ENCODE measurements at places on chromosomes 5 and 9.

DNA sequence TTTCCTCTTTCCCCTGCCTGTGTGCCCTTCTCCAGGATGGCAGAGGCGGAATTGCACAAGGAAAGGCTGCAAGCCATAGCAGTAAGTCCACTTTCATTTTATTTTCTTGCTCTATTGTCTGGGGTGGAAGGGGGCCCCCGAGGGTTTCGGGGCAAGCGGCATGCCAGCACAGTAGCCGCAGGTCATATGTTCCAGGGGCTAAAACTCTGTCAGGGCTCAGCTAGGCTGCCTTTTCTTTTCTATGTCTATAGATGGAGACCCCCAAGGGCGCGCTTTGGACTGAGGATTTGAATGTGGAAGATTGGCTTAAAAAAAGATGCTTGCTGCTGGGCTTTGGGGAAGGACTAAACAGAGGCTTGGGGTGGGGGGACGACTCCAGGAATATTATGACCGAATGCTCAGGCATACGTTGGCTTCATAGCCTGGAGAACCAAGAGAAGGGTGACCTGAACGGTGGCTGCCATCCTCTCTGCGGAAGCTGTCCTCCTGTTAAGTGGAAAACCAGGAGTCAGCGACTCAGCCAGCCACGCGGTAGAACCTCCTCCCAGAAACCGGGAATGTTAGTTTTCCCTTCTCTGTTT, 545 bp downstream of the PALM2AKAP2 start:
- no peak for DNase-seq

DNA sequence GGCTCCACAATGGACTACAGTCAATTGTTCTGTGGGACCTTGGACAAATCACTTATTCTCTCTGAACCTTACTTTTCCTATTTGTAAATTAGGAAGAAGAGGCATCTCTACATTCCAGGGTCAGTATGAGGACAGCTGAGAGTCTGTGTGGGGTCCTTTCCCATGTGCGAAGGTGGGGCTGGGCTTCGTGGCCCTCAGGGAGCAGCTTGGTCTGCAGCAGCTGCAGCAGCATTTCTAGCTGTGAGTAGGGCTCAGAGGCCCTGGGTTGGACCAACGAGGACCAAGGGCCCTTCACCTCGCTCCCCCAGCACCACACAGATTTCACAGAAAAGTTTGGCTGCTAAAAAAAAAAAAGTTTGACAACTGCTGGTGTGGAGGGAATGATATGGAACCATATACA, 9.4 kb upstream of the DDX41 start:
- DNase-seq = no peak

DNA sequence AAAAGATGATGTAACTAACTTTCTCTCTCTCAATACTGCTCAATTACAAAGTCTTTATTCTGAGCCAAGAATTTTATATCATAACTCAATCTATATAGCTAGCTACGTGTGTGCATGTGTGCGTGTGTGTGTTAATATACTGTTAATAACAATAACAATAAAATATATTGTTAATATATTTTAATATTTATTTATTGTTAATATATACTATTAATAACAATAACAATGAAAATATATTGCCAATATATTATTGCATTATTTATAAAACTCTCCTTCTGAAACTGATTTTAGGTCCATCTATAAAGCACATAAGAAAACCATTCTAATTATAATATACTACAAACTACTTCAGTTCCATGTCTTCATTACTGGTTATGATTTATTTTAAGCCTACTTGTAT, 60.6 kb downstream of the RASEF start:
- DNase-seq = no peak

DNA sequence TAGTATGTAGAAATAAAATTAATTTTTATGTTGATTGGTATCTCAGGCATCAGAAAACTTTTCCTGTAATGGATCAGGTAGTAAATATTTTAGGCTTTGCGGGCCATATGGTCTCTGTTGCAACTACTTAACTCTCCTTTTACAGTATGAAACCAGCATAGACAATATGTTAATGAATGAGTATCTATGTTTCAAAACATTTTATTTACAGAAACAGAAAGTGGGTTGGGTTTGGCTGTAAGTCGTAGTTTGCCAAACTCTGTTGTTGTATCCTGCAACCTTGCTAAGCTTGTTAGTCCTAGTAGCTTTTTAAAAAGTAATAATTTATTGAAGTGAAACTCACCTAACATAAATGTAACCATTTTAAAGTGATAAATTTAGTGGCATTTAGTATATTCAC, 132.1 kb downstream of the NR3C1 start:
- DNase-seq = no peak

DNA sequence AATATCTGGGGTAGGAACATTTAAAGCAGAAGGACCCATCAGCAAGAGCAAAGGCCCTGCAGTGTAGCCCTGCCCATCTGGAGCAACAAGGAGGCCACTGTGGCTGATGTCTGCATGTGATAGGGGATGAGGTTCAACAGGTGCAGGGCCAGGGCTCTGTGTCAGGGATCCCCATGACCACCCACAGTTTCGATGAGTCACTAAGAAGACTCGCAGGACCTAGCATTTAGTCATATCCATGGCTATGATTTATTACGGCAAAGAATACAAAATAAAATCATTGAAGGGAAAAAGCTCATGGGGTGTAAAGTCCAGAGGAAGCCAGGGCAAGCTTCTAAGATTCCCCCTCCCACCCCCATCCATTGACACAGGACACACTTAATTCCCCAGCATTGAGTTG, 188.6 kb downstream of the ADGRV1 start:
- DNase-seq = no peak

DNA sequence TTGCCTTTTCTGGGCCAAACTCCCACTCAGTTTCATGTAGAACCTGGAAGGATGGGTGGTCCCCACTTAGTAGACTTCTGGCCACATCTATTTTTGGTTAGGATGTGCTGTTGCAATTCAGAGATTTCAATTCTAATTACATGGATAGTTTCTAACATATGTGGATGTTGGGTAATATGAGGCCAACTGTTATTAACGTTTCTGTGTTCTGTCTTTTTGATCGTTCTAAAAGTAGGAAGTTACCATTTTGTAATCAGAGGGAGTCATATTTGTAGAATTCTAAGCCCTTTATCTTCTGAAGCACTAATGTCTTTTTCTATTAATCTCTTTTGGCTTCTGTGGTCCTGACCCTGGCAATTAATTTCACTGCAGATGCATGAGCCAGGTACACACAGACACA, 141.6 kb upstream of the SPEF2 start:
- DNase-seq = no peak

- DNase-seq = no peak
Observed at GRCh38 chr5:114427204-114427603, 65.3 kb downstream of the KCNN2 start.

DNA sequence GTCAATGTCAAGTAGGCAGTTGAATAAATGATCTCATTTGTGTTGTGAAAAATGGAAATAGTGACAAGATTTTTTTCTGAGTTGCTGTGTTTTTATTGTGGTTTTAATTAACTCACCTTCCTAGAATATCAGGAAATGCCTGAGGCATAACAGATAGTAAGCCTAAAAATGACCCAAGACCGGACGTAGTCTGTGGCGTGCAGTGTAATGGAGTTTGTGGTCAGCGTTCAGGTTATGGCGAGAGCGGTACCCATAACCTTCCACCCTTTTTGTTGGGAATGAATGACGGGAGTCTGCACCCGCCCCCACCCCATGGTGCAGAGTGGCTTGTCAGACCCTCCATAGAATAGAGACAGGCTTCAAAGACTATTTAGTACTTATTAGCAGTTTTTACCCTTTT, 119.3 kb downstream of the GALNT10 start:
- no peak for DNase-seq

GRCh38 chr5:162434281-162434680, 366.7 kb downstream of the GABRG2 start:
- DNase-seq = no peak

- DNase-seq = no peak
Observed at GRCh38 chr5:17888155-17888554, 253.9 kb downstream of the TAF11L14 start.

GRCh38 chr9:87708986-87709728, 16.8 kb upstream of the CTSL start:
- DNase-seq = no peak

GRCh38 chr5:10275460-10275859, 25.4 kb downstream of the CCT5 start:
- DNase-seq = no peak

GRCh38 chr9:37184905-37185867, 64.8 kb downstream of the ZCCHC7 start:
- no peak for DNase-seq

GRCh38 chr5:159156426-159157238, 52.7 kb downstream of the RNF145 start:
- no peak for DNase-seq

DNA sequence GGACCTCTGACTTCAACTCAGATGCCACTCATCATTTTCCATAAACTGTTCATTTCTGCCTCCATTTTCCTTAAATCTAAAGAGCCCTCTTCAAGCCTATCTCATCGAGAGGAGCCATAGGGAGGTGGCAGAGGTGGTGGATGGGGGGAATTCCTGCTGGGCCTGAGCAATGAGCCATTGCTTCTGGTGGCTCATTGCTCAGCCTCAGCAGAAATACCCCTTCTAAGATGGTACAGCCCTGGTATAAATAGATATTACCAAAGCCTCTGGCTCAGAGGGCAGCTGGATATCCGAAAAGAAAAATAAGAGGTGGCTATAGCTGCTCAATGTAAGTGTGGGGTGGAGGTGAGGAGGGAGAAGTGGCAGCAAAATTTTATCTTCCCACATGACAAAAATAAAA, 313.5 kb downstream of the CAAP1 start:
- no peak for DNase-seq

DNA sequence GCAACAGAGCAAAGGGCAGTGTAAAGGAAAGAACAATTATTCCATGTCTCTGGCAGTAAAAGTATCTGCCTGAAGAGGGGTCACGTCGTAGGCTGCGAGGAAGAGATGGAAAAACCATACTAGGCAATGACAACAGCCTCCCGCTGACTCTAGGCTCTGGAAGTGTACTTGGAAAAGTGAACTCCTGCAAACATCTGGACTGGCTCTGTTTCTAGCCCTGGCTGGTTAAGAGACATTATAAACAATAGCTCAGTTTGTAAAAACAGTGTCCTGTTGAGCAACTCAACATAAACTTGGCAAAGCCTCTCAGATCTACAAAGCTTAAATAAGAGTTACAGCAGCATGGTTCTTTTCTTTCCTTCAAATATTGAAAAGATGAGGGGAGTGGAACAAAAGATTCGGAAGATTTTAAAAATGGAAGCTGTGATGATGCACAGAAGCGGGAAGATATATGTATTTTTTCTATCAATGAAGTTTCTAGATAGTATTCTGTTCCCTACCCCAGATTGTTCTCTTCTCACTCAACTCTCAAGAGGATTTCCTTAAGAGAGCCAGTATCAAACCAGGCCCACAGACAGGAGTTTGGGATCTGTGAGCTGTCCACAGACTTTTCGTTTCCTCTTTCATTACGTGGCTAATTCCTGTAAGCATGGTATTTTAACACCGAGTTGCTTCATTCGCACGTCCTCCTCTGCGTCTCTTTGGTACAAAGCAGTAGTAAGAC, 79.4 kb downstream of the SPTLC1 start:
- no peak for DNase-seq

GRCh38 chr5:43315682-43316081, 2.5 kb upstream of the HMGCS1 start:
- DNase-seq = no peak

DNA sequence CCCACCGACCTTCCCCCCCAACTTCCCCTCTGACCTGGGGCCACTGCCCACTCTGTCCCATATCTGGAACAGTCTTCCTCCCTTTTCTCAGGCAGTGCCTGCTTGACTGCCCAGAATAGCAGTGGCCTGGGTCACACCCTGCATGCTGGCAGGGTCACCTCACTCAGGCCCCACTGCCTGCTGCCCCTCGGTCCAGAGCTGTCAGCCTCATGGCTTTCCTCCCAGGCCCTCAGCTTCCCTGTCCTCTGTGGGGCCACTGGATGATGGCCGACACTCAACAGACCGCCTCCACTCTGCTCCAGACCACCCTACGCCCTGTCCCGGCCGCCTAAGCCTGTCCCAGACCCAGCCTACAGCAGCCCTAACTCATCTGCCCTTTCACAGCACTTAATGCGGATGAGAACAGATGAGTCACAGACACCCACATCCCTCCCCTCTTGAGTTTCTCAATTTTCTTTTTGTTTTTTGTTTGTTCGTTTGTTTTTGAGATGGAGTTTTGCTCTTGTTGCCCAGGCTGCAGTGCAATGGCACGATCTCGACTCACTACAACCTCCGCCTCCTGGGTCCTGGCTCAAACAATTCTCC, 5.9 kb downstream of the PNPLA7 start:
- no peak for DNase-seq

DNA sequence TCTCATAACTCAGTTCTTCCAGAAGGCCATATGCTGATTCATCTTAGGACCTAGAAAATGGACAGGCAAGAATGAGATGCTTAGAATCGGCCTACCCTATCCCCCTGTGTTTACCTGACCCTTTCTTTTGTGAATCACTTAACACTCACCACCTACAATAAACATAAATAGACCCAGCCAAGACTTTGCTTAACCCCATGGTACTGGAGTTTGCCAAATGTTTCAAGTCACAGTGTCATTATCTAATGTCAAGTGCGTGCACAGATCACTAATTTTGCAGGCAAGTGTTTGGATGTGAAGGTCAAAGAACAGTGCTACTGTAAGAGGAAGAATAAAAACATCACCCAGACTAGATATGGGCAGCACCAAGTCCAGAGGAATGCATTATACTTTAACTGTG, 77.5 kb downstream of the GLIS3 start:
- no peak for DNase-seq

- DNase-seq = no peak
Observed at GRCh38 chr5:1652873-1653697, 129.3 kb upstream of the LPCAT1 start.

DNA sequence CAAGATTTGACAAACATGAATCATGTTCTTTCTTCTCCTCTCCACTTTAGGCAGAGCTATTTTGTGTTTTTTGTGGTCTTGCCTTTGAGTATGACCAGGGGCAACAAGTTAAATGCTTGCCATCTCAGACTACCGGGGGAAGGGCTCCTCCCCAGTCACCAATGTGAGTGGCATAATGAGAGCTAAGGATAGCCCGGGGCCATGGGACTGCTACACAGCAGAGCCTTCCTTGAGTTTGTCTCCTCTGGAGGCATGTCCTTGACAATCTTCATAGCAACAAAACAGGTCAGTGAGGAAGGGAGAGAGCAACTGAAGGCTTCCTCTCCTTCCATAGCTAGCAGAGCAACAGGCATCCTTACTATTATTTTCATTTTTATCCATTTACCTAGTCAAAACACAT, 299.3 kb downstream of the ENC1 start:
- DNase-seq = no peak

DNA sequence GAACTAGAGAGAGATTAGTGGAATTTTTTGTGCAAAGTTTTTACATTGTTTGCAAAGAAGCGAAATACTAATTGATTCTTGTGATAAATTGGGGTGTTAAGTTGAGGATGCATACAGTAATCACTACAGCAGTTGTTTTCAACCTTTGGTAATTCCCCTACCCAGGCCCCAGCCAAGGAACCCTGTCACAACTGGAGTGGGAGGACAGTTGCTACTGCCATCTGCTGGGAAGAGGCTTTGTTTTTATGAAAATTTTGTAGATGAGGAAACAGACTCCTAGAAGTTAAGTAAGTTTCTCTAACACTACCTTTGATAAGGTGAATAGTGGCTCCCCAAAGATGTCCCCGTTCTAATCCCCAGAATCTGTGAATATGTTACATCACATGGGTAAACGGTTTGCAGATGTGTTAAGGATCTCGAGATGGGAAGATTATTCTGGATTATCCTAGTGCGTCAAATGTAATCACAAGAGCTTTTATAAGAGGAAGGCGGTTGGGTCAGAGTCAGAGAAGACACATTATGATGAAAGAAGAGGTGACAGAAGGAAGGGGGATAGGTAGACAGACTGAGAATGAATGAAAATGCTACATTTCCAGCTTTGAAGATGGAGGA, 34.0 kb upstream of the PPP1R2B start:
- no peak for DNase-seq

GRCh38 chr9:8014997-8015682, 215.6 kb upstream of the DMAC1 start:
- no peak for DNase-seq

All from stimulated activated CD8-positive, alpha-beta memory T cell treated with anti-CD3 and anti-CD28 coated beads, Interleukin-4, amount 100 ng/mL, for 24 hours (primary cell).